ENCODE measurements at places on chromosomes 6 and 20. TPM values are rescaled to one million over a fixed set of nuclear protein-coding genes. Genes with fewer than 3 reads are reported as not detected.

NT5E gene
- polyA plus RNA-seq = 0.99 TPM

TPD52L1 gene
- 38.3 TPM for polyA plus RNA-seq

PREX1 gene
- polyA plus RNA-seq = 21.5 TPM

PTCHD4 gene
- polyA plus RNA-seq = not detected

CST2 gene
- polyA plus RNA-seq = 2.2 TPM

KCNK15 gene
- polyA plus RNA-seq = 2.4 TPM

WFDC8 gene
- not detected for polyA plus RNA-seq

DNPH1 gene
- polyA plus RNA-seq = 107 TPM

TBX18 gene
- polyA plus RNA-seq = 0.47 TPM

SOBP gene
- polyA plus RNA-seq = 10.8 TPM

FOXP4 gene
- 18.4 TPM for polyA plus RNA-seq

ALDH8A1 gene
- 0.08 TPM for polyA plus RNA-seq

BPIFB2 gene
- not detected for polyA plus RNA-seq

CLDN20 gene
- polyA plus RNA-seq = not detected

ZNF512B gene
- 7.4 TPM for polyA plus RNA-seq

KCNS1 gene
- 0.05 TPM for polyA plus RNA-seq

AIF1 gene
- 180 TPM for polyA plus RNA-seq

DSP gene
- 51.7 TPM for polyA plus RNA-seq

PABPC1L gene
- polyA plus RNA-seq = 24.7 TPM

RANBP9 gene
- 20.7 TPM for polyA plus RNA-seq

NRSN1 gene
- polyA plus RNA-seq = not detected

DOK5 gene
- polyA plus RNA-seq = 0.24 TPM

PGC gene
- 1,282 TPM for polyA plus RNA-seq

WFDC2 gene
- 9.5 TPM for polyA plus RNA-seq

TRAPPC3L gene
- polyA plus RNA-seq = 0.02 TPM

BTN3A1 gene
- 12.8 TPM for polyA plus RNA-seq

CALHM4 gene
- polyA plus RNA-seq = not detected

TBC1D22B gene
- polyA plus RNA-seq = 4.8 TPM

BPI gene
- polyA plus RNA-seq = 3.5 TPM

SLC17A3 gene
- not detected for polyA plus RNA-seq

CALHM6 gene
- polyA plus RNA-seq = 4.5 TPM

KIAA0408 gene
- 10.8 TPM for polyA plus RNA-seq

NHLRC1 gene
- polyA plus RNA-seq = 1.6 TPM

RSPH4A gene
- 0.22 TPM for polyA plus RNA-seq

GPSM3 gene
- polyA plus RNA-seq = 27.7 TPM

PEDS1 gene
- polyA plus RNA-seq = 53.5 TPM

PDE7B gene
- polyA plus RNA-seq = 1.9 TPM

LTA gene
- not detected for polyA plus RNA-seq

GABRR2 gene
- polyA plus RNA-seq = 0.26 TPM

CYP39A1 gene
- polyA plus RNA-seq = 4.9 TPM

RFX6 gene
- not detected for polyA plus RNA-seq

LY6G6C gene
- polyA plus RNA-seq = not detected

UNC5CL gene
- 1.3 TPM for polyA plus RNA-seq

RBM12 gene
- polyA plus RNA-seq = 19.5 TPM

SLC22A7 gene
- polyA plus RNA-seq = not detected

L3MBTL1 gene
- 2.9 TPM for polyA plus RNA-seq

GPR31 gene
- not detected for polyA plus RNA-seq

SLCO4A1 gene
- 6.8 TPM for polyA plus RNA-seq

KCNK5 gene
- 1.0 TPM for polyA plus RNA-seq

MEP1A gene
- polyA plus RNA-seq = not detected

CYB5R4 gene
- polyA plus RNA-seq = 9.8 TPM

ZBTB9 gene
- polyA plus RNA-seq = 0.79 TPM

SLC35F1 gene
- 0.17 TPM for polyA plus RNA-seq

JPH2 gene
- polyA plus RNA-seq = 3.0 TPM

HMGCLL1 gene
- polyA plus RNA-seq = 2.2 TPM
